CD4-positive, alpha-beta T cell treated with Interleukin-1 beta for 1 hour (primary cell): ENCODE measurements at places on chromosomes 1 and 21.

- no peak for DNase-seq
Observed at GRCh38 chr1:226268421-226269124, 40.4 kb downstream of the LIN9 start.

DNA sequence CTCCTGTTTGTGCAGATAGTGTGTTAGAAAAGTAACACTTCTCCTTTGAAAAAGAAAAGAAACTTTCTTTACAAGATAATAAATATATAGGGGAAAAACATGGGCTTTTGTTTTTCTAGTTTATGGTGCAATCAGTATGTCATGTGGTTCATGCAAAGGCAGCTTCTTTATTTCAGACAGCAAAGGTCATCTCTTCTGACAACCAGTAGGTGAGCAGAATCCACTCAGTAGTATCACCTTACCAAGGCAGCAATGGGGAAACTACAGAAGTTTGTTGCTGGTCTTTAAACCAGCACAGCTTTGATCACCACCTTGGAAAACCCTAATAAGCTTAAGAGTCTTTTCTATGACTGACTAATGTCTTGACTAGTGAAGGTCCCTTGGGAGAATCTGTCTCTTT, 13.0 kb upstream of the SAMSN1 start:
- DNase-seq = no peak

GRCh38 chr1:21100481-21100921, 76.2 kb downstream of the EIF4G3 start:
- DNase-seq = no peak

- no peak for DNase-seq
Observed at GRCh38 chr21:33022489-33022827, 3.3 kb upstream of the OLIG2 start.

GRCh38 chr21:14557413-14557812, 11.3 kb upstream of the SAMSN1 start:
- DNase-seq = no peak

DNA sequence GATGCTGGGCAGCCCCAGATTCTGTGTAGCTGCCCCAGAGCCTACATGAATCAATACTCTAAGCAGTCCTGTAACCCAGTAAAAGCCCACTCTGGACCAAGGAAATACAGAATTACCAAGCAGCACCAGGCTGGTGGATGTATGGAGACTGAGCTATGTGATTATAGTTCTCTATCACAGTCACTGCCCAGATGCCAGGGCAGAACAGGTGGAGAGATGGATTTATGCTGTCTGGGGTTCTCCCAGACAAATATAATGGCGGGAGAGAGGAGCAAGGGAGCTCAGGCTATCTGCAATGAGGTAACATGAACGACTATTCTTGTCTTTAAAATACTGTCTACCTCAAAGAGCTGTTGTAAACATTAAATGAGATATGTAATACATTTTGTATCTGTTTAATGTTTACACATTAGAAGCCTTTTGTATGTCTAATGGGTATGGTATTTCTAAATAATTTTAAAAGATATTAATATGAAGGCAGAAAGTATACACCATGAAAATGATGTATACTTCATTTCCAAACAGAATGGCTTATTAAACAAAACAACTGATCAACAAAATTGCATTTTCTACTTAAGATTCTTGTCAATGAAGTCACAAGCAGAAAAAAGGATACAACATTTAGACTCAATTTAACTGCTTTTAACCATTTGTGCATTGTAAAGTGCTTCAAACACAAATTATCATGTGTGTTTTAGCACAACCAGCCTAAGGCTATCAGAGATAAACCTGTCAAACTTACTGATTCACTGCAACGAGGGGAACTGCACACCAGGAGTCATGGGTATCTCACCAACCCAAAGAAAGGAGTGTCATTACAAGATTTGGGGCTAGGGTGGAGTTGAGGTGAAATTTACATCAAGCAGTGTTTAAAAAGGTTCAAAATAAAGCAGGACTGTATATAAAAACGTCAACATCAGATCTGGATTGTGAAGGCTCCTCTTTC, 3.0 kb downstream of the SDE2 start:
- DNase-seq = no peak

DNA sequence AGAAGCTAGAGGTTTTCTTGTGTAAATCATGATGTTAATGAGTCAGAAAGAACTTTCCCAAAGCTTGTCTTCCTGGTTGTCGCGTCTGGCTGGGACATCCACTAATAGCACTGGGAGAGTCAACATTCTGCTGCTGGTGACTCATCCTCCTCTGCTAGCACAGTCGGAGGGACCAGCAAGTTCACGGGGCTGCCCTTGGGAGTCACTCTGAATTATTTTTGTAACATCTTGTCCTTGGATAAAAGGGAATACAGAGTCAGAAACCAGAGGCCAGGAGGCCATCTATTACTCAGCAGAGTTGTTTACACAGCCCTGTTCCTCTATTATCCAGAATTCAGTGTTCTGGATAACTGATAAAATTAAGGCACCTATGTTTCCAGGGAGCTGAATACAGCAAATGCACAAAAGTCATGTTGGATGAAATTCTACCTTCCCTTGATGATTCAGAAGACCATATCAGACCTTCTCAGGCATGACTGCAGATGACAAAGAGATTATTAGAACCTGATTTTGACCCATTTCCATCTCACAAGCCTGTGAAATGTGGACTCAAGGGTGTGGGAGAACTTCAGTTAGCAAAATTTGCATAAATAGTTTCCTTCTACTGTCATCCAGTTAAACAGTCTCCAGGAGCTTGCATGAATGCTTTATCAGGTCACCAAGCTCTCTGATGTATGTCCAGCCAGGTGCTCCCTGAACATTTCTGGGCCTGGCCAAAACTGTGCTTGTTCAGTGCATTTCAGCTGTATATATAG, 68.1 kb downstream of the JAK1 start:
- peak; percentile 73 for DNase-seq

DNA sequence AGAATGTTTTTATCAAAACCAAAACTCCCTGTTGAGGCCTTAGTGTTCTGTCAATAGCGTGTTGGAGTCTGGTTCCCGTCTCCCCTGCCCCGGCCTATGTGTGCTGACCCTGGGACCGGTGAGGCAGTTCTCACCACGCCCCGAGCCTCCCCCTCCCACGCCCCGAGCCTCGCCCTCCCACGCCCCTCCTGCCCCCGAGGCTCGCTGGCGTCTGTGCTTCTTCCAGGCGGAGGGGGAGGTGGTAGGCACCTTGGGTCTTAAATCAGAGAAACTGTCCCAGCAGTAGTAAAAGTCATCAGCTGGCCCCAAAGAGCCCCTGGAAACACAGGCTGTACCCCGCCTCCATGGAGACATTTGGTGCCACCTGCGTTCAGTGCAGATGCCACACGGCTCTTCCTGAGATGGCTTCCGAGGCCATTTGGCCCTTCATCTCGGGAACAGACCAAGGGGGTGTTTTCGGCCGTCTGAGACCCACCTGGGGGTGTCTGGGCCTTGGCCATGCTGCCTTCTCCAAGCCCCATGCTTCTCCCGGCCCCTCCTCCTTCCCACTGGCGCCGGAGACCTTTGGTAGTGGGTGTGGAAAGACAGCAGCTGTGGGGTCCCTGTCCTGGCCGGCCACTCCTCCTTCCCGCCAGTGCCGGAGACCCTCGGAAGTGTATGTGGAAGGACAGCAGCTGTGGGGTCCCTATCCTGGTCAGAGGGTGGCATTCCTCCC, 44.7 kb downstream of the SKI start:
- DNase-seq = no peak

DNA sequence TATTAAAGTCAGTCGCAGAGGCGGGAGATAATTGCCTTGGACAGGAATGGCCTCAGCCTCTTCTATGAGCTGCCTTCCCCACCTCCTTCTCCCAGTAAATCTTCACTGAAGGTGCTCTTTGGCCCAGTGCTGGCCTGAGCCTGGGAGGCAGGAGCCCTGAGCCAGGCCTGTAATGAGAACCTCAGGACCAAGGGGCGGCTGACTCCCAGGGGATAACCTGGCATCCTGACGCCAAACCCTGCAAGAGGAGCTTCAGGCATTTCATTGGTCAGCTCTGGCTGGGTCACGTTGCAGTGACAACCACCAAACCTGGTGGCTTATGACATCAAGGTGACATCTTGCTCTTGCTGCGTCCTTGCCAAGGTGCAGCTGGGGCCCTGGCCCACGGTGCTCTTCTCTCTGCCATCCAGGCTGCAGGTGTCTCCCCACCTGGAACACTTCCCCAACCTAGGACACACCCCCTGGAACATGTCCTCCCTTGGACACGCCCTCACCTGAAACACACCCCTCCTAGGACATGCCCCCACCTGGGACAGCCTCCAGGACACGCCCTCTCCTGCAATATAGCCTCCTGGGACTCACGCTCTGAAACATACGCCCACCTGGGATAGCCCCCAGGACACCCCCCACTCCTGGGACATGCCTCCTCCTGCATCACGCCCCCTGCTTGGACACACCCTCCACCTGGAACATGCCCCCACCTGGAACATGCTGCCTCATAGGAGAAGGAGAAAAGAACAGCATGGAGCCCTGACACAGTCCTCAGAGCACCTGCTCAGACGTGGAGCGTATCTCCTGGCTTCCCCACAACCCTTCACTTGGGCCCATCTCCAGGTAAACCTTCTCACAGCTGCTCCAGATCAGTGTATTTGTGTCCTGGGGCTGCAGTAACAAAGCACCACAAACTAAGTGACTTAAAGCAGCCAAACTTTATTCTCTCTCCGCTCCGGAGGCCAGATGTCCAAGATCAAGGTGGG, 333.6 kb downstream of the NPHP4 start:
- DNase-seq = no peak

GRCh38 chr21:34690793-34691175, 22.0 kb downstream of the CLIC6 start:
- DNase-seq = no peak

DNA sequence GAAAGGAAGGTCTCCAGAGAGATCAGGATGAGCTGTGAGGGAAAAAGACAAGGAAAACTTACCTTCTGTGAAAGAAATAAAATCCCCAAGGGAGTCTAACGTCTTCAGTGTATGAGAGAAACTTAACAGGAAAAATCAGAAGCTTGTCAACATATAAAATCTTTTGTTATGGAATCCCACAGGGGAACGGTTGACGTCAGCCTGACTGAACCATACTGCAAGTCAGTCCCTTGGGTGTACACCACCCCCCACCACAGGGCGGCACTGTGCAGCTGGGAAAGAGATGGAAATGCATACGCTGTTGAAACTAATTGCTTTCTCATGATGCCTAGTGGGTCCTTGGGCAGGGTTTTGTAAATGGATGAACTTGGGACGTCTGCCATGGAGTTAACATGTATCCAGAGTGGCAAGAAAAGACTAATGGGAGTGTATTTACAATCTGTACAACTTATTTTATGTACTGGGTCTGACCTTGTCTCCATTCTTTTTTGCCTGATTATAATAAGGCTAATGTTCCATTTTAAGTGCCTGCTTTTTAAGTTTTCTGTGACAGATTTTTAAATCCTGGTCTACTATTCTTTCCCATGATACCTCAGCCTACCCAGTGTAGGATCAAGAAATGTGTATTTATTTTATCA, 22.7 kb downstream of the UTP25 start:
- peak; percentile 5 for DNase-seq

- DNase-seq = no peak
Observed at GRCh38 chr1:214281720-214282629, 1.0 kb downstream of the SMYD2 start.

- no peak for DNase-seq
Observed at GRCh38 chr1:84919461-84919970, 26.5 kb upstream of the LPAR3 start.

GRCh38 chr1:69861641-69862040, 293.9 kb downstream of the LRRC7 start:
- DNase-seq = no peak

DNA sequence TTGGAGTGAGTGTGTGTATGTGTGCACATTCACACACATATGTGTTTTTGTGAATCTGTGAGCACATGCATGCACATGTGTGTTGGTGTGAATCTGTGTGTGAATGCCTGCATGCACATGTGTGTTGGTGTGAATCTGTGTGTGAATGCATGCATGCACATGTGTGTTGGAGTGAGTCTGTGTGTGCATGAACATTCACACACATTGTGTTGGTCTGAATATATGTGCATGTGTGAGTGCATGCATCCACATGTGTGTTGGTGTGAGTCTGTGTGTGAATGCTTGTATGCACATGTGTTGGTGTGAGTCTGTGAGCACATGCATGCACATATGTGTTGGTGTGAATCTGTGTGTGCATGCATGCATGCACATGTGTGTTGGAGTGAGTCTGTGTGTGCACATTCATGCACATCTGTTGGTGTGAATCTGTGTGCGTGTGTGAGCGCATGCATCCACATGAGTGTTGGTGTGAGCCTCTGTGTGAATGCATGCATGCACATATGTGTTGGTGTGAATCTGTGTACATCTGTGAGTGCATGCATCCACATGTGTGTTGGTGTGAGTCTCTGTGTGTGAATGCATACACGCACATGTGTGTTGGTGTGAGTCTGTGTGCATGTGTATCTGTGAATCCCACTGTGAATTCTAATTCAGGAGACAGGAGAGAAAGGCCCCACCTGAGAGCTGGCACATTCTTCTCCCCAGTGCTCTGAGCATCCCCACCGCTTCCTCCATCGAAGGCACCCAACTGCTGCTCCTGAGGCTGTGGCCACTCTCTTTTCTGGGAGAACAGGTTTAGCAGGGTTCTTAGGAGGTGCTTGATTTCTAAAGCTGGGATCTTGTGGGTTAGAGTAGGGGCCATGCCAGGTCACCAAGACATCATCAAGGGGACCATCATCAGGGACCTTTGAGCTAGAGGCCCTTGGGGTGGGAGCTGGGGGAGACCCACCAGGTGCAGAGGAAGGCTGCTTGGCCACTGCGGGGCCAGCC, 117.5 kb upstream of the ARHGEF16 start:
- no peak for DNase-seq

DNA sequence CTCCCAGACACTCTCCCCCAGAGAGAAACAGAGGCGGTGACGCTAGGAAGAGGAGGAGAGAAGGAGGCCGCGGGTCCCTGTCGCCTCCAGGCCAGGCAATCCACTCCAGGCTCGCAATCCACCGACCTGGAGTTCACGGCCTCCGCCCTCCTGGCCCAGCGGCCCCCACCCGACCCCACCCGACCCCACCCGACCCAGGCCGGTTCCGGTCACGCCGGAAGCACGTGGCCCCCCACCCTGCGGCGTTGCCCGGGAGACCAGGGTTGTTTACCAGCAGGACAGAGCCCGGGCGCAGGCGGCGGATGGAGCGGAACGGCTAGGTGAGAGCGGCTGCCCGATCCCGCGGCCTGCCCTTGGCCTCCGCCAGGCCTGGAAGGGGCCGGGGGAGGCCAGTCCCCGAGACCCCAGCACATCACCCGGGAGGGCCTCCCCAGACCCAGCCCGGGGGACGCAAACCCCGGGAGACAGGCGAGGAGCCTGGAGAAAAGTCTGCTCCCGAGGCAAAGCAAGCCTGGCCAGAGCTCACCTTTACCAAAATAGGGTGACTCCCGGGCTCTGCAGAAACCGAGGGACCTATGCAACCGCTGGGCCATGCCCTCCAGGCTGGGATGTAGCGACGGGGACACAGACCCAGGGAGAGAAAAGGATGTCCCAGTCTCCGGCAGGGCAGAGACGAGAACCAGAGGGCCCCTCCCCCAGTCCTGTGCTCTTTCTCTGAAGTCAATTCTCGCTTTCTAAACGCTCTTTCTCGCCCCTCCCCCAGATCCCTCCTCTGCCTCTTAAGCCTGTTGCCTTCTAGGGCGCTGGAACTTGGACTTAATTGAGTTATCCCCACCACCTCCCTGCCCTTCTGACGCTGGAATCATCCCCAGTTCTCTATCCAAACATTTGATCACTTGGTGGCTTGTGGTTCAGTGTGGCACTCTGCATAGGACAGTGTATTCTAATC, at the start of the genes PLA2G2C and UBXN10:
Gene PLA2G2C, minus strand, starts transcription at position 685 of the 949 bp plus-strand sequence. CDS start 9,155 bp downstream, outside the sequence.
Gene UBXN10, plus strand, starts transcription at position 263 of the 949 bp plus-strand sequence. CDS start 4,466 bp downstream, outside the sequence.
- peak; percentile 67 for DNase-seq

- DNase-seq = no peak
Observed at GRCh38 chr21:27292229-27292628, 325.3 kb upstream of the ADAMTS5 start.
